Mammary epithelial cell (primary cell): ENCODE measurements at places on chromosomes 6 and 20. TPM values are rescaled to one million over a fixed set of nuclear protein-coding genes. Genes with fewer than 3 reads are reported as not detected.

DNA sequence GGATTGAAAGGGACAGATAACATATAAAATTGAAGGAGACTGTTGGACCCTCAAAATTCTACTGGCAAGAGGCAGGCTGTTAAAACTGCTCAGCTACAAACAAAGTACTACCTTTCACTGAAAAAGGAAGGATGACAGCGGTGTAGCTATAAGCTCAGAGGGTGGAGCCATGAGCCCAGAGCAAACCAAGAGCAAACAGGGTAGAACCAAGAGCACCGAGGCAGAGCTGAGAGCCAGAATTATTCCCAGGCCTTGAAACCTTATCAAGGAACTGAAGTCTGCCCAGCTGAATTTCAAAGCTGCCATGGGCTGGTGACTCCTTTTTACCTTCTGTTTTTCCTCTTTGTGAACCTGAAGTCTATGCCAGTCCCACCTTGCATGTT is 74.7 kb upstream of the SLC4A11 start:
- no peak for DNase-seq

- DNase-seq = no peak
Observed at GRCh38 chr6:113011801-113012200, 664.7 kb downstream of the RFPL4B start.

- DNase-seq = peak; percentile 90
Observed at GRCh38 chr6:113447088-113447831, 409.9 kb upstream of the MARCKS start.

- DNase-seq = no peak
Observed at GRCh38 chr6:159082039-159082815, 37.4 kb upstream of the TAGAP start.

DNA sequence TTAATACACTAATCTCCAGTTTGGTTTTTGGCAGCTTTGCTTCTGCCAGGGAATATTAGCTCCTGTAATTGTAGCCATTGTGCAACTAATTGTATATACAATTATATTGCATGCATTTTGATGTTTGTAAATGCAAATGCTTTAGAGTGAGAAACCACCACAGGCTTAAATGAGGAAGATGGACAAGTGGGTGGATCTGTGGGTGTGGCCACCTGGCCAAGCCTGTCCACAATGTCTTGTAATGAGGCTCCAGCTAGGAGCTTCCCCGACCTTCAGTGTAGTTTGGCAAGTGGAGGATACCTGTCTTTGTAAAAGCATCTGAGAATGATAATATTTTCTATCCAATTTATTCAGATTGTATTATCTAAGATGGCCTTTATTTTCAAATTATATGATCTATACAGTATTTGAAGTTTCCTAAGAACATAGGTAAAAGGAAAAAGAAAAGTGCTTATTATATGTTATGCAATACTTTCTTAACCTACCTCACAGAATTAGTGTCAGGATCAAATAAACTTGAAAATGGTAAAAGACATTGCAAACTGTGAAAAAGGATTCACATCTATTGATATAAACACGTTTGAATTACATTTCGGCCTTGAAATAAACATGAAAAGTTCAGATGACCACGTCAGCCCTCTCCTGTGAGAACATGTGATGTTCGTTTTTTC is 49.3 kb upstream of the ARID1B start:
- DNase-seq = no peak

- DNase-seq = no peak
Observed at GRCh38 chr6:142242269-142242668, 59.5 kb upstream of the ADGRG6 start.

GRCh38 chr6:139376017-139376330 is 1.5 kb upstream of the CITED2 start:
- no peak for DNase-seq

- peak; percentile 69 for DNase-seq
Observed at GRCh38 chr6:135185483-135185882, 4.4 kb downstream of the MYB start.

- DNase-seq = no peak
Observed at GRCh38 chr6:31465718-31466117, 32.2 kb upstream of the MICB start.

DNA sequence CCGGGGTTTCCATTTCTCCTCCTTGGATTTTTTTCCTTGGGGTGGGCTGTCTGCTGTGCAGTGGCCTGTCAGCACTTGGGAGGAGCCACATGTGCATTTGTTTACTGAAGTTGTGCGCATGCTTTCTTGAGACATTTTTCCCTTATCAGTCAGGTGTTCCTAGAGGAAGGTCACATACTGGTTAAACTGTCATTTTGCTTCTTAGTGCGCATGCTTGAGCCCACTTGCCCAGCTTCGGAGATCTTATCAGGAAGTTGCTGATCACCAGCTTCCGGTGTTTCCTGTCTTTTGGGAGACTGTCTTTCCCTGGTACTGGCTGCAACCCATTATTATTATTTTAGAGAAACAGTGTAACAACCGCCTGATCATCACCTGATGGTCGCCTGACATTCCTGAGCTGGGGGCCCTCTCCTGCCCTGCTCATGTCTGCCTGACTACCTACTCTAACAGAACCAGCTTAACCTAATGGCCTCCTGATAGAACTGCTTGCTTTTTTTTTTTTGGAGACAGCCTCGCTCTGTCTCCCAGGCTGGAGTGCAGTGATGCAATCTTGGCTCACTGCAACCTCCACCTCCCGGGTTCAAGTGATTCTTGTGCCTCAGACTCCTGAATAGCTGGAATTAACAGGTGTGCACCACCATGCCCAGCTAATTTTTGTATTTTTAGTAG is 378 bp upstream of the ERVFRD-1 start:
- no peak for DNase-seq

DNA sequence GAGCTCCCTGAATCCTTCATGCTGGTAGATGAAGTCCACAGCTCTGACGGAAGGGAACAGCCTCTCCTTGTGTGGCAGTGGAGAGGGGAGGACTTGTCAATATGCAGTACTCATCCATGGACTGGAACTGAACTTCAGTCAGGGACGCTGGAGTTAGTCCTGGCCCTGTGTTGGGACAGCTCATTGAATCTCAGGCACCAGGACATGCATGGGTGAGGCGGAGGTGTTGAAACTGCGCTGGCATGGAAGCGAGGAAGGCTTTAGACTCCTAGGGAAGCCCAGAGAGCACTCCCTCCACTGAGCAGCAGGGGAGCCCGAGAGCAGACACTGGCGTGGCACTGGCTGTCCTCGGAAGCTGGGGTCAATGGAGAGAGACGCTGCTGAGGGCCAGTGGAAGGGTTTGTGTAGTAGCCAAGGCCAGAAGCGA is 161.3 kb upstream of the GGTLC1 start:
- no peak for DNase-seq

GRCh38 chr6:157454762-157455714 is 74.0 kb downstream of the ZDHHC14 start:
- no peak for DNase-seq

DNA sequence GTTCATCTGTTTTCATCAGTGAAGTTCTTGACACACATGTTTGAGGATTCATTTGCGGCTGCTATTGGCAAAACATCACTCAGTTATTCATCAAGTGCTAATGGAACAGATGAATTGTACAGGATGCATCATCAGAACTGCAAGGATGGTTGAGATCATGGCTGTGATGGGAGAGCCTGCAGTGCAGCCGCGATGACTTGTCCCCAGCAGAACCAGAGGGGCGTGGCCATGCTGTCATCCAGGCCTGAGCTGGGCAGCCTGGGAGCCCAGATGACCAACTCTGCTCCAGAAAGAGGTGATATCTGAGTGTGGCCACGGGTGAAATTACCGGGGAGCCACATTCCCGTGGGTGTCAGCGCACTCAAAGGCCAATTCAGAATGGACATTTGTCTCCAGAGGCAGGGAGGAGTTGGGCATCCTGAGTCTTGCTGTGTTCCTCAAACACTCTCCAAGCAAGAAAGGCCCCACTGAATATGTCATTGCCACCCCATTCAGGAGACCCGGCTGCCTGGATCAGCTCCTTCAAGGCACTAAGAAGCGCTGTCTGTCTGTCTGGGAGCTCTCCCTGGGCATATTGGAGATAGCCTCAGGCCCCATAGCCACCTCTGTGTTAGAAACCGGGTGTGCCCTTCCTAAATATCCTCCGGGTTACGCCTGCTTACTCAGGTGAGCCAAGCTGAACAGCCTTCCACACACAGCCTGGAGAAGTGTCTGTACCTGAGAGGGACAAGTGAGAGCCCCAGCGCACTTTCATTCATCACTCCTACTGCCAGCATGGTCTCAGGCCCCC is 66.7 kb downstream of the SYNDIG1 start:
- DNase-seq = peak; percentile 6

DNA sequence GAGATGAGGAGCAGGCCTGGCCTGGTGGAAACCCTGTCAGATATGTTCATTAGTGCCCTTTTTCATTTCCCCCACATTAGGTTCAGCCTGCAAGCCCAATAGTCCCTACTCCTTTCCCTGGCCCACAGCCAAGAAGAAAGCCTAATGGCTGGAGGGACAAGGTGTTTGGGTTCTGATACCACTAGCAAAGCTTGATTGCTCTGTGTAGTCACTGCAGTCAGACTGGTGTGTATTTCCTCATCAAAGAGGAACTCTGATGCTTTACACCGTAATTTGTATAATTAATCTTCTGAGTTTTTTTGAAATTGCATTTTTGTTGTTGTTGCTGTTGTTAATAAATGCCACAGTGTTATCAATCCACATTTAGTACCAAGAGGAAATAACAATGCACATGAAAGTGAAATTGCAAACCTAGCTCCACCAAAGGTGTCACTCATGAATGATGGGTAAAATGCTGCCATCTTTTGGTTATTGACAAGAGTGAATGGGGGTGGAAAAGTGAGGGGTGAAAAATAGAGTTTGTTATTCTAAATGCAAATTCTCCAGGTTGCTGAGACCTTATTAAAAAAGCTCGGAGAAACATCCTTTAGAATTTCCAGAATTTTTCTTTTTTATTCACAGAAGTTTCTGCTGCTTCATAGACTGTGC is 320.2 kb upstream of the POU3F2 start:
- no peak for DNase-seq

DNA sequence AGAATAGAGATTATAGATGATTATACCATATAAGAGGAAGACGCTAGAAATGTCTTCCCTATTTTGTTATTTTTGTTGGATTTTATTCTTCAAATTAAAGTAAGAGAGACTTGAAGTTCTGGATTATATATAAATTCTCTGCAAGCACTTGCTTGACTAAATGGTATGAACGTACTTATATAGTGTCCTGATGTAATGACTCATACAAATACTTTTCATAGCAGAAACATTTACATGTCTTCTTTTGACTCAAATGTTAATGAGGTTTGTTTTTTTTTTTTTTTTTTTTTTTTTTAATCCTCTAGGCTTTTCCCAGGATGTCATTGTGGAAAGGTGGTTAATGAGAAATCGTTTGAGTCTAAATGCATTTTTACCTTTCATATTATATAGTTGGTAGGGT is 55.0 kb downstream of the PDE7B start:
- DNase-seq = peak; percentile 33

- no peak for DNase-seq
Observed at GRCh38 chr6:90219209-90219985, 77.2 kb downstream of the BACH2 start.

Gene LY6G5C
- polyA plus RNA-seq = 1.00 TPM

Gene SOBP
- not detected for polyA plus RNA-seq

Gene GPX6
- not detected for polyA plus RNA-seq

Gene RAB32
- polyA plus RNA-seq = 48.6 TPM

Gene CDS2
- 22.5 TPM for polyA plus RNA-seq

Gene HLA-DPA1
- 1.9 TPM for polyA plus RNA-seq

Gene CLVS2
- not detected for polyA plus RNA-seq

Gene ZBTB46
- 0.12 TPM for polyA plus RNA-seq

Gene TMEM170B
- polyA plus RNA-seq = 0.01 TPM
